ENCODE measurements at places on chromosomes 2 and 18.

- DNase-seq, result no peak
Observed at GRCh38 chr18:76449111-76449453, 46.0 kb downstream of the ZNF516 start.

DNA sequence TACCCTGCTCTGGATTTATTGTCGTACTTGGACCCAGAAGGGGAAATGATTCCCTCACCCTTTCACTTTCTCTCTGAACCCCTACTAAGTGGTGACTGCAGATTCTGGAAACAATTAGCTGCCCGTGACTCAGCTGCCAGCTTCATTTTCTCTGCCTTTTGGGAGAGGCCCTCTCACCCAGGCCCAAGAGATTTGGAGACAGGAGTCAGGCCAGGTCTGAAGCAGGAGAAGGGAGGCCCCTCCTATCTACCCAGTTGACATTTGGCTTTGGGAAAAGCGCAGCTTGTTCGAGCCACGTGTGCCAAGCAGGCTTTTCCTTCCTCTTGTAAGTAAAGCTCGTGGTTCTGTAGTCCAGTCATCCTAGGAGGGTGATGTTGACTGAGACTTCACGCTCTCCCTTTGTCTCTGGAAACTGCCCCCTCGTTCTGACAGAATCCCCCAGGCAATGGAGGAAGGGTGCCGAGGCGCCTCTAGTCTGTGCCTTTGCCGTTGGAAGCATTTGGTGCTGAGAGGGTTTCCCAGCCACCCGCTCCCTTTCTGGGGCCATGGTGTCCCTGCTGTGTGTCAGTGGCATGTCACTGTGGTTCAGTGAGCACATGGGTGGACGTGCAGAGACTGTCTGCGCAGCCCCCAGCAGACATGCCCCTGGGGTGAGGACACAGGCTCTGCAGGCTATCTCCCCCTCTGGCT is 8.6 kb downstream of the OXER1 start:
- no peak for DNase-seq

- no peak for DNase-seq
Observed at GRCh38 chr18:55893948-55894347, 306.0 kb upstream of the TCF4 start.

DNA sequence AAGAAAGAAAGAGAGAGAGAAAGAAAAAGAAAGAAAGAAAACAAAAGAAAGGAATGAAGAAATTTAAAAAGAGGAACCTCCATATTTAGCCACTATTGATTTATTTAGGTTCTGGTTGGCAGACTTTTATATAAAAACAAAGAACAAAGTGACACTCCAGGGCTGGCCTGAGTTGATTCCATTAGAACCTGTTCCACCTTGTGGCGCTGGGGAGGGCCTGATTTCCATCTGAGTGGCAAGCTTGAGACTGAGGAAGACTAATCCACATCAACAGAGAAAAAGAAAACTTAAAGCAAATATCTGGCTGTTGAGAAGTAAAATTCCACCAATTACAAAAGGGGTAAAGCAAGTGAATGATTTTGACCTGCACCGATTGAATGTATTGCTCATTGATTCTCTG is 345.3 kb downstream of the EN1 start:
- no peak for DNase-seq

Measured in GDM1 (cell line).